CD4-positive, alpha-beta T cell treated with Interleukin-21 for 1 hour (primary cell): ENCODE measurements at places on chromosomes 2 and 18.

DNA sequence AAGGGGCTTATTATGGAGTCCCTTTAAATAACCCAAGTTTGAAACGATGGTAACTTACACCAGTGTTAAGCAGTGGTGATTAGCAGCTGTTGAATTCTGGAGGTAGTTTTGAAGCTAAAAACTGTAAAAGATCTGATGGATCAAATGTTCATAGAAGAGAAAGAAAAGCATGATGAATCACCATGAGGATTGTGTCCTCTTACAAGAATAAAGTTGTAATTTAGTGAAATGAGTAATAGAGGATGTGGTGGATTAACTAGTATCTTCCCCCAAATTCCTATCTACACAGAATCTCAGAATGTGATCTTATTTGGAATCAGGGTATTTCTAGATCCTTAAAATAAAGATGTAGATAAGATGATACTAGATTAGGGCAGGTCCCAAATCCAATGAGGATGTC lies 1138.2 kb upstream of the TMEFF2 start:
- DNase-seq: no peak

DNA sequence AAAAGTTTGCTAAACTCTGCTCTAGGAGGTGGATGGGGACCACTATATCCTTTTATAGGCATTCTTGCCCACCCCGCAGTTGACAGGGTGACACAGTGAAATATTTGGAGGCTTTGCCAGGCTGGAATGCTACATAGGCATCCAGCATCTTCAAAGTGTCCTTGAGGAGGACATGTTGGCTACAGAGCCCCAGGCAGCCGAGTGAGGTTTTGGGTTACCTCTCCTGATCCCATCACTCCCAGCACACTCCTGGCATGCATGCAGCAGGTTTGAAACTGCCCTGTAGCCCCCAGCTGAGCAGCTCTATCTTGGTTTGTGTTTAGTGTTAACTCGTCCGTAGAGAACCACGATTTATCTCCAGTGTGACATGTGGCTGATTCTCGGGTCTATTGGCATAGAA lies 7.3 kb downstream of the FOSL2 start:
- no peak for DNase-seq

GRCh38 chr2:4139316-4139715 lies 435.9 kb downstream of the DCDC2C start:
- no peak for DNase-seq

GRCh38 chr2:46306330-46306751 lies 9.1 kb downstream of the EPAS1 start:
- no peak for DNase-seq

DNA sequence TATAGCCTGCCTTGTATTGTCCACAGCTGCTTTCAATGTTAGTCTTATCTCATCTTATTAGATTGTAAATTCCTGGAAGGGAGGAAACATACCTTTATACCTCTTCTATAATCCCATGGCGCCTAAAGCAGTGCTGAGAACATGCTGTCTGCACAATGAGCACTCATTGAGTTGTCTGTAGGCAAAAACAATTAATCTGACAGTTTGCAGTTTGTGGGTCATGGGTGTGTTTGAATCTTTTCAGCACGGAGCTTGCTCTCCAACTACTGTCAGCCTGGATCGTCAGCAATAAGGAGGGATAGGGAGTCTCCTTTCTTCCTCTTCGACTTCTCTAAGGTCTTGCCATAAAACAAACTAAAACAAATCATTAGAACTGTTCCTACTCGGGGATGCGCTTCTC lies 26.5 kb upstream of the GREB1L start:
- DNase-seq: no peak

DNA sequence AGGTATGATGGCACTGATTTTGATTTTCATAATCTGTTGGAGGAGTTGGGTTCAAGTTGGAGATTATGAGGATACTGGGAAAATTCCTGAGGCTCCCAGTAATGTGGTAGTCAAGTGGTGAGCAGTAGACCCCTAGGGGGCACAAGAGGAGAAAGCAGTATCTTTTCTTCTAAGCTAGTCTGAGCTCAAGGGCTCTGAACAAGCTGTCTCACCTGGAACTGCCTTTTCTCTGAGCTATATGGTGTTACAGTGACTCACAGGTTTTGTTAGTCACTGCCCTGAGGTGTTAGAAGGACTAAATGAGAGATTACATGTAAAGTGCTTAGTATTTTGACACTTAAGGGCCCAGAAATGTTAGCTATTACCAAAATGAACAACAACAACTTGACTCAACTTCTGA lies 42.2 kb downstream of the CD302 start:
- no peak for DNase-seq

GRCh38 chr2:20536619-20537422 lies 89.9 kb downstream of the RHOB start:
- DNase-seq: no peak

DNA sequence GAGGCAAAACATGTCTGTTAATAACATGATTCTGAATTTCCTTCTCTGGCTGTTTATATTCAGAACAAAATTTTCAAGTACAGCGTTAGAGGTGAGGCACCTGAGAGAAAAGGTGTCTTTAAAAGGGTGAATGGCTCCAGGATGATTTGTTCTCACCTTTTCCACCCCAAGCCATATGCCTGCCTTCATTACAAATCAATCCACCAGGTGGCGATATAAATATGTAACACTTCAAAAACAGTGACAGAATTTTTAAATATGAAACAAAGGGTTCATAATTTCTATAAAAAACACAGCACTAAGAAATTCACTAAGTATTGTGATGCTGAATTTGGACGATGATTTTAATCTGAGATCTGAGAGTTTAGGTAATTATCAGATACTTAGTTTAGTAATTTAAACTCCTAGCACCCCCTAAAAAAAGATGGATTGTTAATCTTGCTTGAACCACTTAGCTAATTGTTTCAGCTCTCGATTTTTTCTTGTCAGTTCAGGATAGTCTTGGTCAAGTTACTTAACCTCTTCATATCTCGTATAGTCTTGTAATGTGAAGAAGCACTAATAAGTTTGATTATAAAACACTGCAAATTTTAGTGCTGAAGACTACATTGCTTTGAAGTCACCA lies 528.8 kb downstream of the CPS1 start:
- DNase-seq: no peak

DNA sequence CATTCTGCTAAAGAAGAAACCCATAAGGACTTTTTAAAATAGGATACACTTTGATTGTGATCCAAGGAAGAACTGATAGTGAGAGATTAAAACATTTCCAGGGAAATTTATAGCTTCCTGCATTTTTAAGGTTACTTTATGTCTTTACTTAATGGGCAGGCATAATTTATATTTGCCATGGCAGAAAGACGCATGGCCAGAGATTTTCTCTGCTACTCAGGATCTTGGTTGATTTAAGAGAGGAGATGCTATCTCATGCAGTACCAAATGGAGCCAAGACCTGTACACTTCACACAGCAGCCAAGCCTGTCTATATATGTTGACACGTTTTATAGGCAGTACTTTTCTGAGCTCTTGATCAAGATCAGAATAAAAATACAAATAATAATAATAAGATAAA lies 60.9 kb upstream of the NT5C1B start:
- DNase-seq: no peak

DNA sequence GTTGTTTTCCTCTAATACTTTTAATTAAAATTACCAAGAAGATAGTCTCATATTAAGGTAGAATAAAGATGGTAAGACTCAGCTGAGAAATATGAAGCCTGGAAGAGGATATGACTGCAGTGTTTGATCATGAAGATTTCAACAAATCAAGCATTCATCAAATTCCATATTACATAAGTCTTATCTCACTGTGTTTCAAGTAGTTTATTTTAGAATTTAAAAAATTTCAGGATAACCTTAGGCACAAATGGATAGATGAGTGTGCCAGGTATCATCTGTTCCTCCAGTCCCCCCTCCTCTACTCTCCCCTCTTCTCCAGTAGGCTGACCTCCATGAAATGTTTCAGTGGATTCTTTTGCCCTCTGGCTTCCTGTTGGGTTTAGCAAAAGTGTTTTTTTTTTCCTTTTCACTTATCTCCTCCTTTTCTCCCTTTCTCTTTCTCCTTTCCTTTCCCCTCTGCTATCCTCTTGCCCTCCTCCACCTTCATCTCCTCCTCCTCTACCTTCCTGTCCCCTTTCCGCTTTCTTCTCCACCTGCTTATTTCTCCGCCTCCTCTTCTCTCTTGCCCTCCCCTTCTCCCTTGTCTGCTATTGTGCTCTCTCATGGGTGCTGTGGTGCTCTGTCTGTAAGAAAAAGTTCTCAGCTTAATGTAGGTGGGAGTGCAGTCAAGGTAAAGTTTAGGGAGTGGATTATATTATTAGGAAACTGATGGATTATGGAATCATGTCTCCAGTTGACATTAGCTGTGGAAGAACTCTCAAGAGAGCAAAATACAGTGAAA lies 72.8 kb downstream of the ABI2 start:
- no peak for DNase-seq

DNA sequence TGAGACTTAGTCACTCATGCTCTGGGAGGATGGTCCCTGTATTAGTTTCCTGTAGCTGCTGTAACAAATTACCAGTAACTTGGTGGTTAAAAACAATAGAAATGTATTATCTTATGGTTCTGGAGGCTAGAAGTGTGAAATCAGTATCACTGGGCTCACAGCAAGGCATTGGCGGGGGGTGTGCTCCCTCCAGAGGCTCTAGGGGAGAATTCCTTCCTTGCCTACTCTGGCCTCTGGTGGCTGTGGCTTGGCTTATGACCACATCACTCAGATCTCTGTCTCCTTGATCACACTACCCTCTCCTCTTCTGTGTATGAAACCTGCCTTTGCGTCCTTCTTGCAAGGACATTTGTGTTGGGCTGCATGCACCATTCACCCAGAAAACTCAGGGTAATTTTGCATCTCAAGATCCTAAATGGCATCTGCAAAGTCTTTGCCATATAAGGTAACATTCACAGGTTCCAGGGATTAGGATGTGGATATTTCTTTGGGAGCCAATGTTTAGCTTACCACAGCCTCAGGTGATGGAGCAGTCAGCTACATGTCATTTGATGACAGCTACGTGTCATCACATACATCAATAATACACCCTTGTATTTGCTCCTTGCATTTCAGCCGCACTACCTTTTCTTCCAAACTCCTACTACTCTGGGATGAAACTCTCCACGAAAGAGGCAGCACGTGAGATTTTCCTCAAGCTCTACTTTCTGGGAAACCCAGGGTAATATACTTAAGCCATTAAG lies 49.6 kb upstream of the POU3F3 start:
- no peak for DNase-seq

- DNase-seq: no peak
Observed at GRCh38 chr2:145000376-145000775, 480.5 kb upstream of the ZEB2 start.

GRCh38 chr2:136718273-136718672 lies 47.1 kb upstream of the THSD7B start:
- DNase-seq: no peak

DNA sequence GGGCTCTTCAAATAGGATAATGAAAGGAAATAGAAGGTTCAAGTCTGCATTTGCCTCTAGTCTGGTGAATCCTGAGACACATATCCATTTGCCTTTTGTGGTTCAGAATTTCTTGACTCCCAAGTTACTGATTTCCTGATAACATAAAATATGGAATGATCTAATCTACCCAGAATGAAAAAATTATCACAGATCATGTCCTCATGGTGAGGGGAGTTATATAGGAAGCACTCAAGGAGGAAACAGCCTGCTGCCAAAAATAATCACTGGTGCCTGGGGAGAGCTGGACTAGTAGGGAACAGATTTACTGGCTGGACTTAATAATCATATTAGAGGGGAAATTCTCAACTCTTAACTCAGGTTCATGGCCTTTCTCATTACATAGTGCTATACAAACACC lies 95.5 kb upstream of the STK17B start:
- DNase-seq: no peak

DNA sequence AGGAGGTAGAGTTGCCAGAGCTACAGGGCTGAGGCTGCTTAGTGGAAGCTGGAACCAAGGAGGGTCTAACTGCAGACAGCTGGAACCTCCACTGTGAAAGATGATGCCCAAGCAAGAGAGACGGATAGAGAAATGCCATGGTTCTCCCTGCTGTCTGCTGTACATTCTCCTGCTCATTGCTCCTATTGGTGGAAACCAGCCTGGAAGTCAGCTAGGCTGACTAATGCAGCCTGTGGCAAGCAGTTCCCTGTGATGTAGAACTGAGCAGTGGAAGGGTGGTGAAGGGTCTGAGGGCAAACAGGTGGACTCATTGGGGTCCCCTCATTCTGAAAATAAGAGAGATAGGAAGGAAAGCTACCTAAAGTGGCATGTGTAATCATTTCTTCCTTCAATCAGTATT lies 563.6 kb downstream of the SLC4A3 start:
- no peak for DNase-seq

- DNase-seq: no peak
Observed at GRCh38 chr2:140586379-140586778, 1544.4 kb downstream of the LRP1B start.

GRCh38 chr2:38171208-38171855 lies 95.4 kb upstream of the CYP1B1 start:
- no peak for DNase-seq

DNA sequence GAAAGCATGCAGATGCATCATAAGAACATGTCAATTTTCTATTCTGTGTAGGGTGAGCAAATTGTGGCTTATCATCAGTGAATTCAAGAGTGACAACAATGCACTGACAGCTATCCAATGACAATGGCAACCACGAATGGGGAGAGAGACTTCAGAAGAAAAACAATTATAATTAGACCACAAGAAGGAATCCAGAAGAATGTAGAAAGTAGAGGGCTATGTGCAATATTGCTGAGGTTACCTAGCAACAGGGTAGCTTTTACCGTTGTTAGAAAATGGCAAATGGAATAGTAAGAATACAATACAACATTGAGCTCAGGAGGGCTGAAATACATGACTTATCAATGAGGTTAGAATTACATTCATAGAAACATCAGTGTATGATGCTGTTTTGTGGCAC lies 71.1 kb upstream of the SESTD1 start:
- DNase-seq: no peak

DNA sequence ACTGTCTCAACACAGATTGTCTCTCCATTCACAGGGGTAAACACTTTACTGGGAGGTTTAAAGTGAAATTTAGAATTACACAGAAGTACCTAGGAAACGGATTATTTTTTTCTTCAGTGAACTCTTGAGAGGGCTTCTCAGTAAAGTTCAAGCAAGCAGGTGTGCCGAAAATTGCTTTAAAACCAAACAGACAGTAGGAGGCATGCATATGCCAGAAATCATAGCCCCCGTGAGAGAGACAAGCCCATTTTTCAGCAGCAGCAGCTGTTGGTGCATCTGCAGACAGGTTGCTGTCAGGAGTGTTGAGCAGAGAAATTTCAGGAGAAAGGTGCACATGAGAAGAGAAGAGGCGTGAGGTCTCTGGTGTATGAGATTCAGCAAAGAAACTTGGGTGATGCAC lies 2115.5 kb upstream of the CELF4 start:
- no peak for DNase-seq

DNA sequence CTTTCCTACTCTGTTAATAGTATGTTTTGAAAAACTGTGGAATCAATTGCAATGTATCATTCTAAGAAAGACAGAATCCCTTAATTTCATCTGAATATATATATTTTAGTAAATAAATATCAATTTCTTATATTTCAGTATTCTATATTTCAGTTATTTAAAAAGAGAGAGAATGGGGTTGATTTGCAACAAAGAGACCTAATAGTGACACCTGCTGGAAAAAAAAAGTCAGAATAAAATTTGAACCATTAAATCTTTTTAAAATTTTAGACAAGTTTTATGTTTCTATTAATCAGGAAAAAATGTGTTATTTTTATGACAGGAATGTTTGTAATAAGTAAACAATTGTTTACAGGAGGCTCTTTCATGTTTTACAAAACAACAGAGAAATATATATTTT lies 20.7 kb upstream of the CCNT2 start:
- DNase-seq: peak; percentile 13
